IPS DF 6.9 (cell line): ENCODE measurements at places on chromosomes 5 and 9.

DNA sequence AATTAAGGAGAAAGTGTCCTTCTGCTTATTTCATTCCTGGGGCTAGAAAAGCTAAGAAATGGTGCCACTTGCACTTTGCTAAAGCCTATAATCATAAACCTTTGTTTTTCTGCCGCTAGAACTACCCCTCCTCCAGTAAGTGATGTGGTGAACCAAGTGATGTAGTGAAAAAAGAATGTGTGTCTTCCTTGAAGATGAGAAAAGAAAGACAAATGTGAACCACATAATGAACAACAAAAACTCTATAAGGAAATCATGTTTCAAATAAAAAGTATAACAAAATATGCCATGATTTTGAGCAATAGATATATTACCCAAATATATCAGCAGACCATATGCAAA lies 179.0 kb upstream of the SGCD start:
- no peak for DNase-seq

DNA sequence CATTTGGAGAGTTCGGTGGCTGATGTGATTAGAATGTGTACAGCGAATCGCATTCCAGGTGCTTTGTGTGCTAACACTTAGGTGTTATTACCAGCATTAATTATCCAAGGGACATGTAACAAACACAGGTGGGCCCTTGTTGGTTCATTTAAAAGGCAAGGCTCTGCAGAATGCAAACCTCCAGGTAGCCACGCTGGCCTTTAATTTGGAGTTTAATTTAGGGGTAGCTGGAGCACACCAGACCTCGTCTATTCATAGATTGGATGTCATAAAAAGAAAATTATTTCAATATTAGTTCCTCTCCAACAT lies 191.1 kb downstream of the MAT2B start:
- no peak for DNase-seq

GRCh38 chr9:69923972-69924371 lies 103.4 kb downstream of the CFAP95 start:
- no peak for DNase-seq

DNA sequence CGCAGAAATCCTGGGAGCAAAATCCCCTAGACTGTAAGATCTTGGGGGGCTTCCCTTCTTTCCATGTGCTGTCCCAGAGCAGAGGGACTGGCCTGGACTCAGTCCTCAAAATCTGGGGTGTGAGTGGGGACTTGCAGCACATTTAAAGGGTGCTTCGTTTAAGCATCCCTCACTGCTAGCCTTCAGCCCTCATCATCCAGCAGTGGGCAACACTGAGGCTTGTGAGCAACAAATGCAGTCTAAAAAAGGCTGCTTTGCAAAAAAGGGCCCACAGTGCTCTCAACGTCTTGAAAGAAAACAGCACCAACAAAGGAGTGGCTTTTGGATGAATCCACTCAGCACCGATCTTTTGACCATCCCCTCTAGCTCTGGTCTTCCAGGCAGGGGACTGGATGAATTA lies 128.3 kb upstream of the TBC1D2 start:
- no peak for DNase-seq

DNA sequence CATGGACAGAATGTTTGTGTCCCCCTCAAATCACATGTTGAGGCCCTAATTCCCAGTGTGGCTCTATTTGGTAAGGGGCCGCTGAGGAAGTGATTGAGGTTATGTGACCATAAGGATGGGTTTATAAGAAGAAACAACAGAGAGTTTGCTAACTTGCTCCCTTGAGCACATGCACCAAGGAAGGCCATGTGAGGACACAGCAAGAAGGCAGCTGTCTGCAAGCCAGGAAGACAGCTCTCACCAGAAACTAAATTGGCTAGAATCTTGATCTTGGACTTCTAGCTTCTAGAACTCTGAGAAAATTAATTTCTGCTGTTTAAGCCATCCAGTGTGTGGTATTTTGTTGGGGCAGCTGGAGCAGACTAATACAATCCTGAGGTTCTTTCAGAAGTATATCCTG lies 35.2 kb upstream of the CDC42SE2 start:
- DNase-seq: no peak
